ENCODE measurements at places on chromosomes 11 and 22.

GRCh38 chr11:128339792-128340191 lies 247.6 kb downstream of the ETS1 start:
- no peak for DNase-seq

- DNase-seq = no peak
Measured at GRCh38 chr11:126335463-126335760, 20.1 kb upstream of the ST3GAL4 start.

DNA sequence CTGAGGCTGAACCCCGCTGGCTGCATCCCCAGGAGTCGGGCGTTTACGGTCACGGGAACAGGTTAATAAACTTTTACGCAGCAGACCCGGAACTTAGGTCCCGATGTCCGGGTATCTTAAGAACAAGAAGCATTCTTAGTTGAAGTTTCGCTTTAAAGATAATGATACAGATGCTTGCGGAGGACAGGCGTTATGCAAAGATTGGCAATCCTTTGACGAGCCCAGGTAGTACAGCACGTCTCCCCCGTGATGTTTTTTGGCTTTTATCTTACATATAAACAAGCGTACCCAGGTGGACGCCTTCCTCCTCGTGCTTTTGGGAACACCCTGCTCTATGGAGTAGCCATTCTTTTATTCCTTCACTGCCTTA lies 871 bp upstream of the TOLLIP start:
- no peak for DNase-seq

DNA sequence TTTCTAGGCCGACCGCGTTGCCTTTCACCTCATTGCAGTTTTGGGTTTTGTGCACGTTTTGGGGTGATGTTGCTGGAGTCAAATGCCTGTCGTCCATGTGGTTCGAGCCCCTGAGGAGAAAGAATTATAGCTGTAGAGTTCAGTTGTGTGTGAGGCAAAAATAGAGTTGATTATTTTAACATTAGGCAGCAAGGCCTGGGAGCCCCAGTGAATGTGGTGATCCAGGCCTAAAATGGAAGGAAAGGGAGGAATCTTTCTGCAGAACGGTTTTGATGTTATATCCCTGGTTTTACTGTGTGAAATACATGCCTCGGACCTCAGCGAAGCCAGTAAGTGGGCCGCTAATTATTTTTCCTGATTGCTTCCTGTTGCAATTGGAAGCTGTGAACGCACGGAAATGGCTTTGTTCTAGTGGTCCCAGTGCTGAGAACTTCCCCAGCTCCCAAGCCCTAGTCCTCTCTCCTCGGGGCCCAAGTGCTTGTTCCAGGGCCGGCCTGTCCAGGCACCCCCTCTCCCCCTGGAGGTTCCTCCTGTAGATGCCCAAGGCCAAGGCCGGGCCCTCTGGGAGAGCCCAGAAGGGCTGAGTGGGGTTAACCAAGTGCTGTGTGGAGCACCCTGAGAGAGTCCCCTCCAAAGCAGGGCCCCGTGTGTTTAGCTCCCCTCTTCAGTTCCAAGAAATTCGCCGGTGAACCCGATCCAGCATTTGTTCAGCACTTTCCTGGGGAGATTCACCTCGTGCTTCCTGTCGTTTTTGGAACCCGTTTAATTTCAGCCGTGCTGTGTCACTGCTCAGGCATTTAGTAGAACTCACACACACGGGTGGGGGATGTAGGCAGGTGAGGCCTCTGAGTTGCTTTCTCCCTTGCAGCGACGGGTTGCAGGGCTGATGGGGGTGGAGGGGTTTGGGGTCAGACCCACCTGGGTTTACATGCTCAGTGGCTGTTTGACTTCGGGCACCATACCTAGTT lies 2.1 kb downstream of the LRP5 start:
- DNase-seq = no peak

- DNase-seq = no peak
Measured at GRCh38 chr11:23023319-23023718, 163.0 kb upstream of the CCDC179 start.

- no peak for DNase-seq
Measured at GRCh38 chr11:117605331-117605730, 191.7 kb downstream of the DSCAML1 start.

GRCh38 chr11:106306942-106307341 lies 229.5 kb downstream of the AASDHPPT start:
- DNase-seq = peak; percentile 6

- DNase-seq = no peak
Measured at GRCh38 chr11:113457784-113458183, 17.4 kb downstream of the DRD2 start.

GRCh38 chr11:15577519-15577918 lies 462.8 kb downstream of the INSC start:
- DNase-seq = no peak

GRCh38 chr11:34250732-34251588 lies 106.8 kb downstream of the ABTB2 start:
- DNase-seq = peak; percentile 87

DNA sequence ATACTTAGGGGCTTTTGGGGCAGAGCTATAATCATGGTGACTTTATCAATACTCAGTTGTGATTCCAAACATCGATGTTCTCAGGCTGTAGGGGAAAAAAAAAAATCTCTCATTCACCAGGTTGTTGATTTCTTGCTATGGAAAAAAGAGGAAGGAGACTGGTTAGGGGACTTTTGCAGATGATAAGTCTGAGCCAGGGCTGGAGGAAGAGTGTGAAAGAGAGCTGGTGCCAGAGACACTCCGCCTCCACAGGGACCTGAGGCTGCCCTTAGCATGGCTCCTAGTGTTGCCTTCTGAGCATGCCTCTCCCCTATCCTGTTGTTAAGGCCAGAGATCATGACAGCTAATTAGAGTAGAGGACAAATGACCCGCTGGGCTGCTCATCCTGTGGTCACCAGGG lies 16.9 kb downstream of the UPB1 start:
- no peak for DNase-seq

DNA sequence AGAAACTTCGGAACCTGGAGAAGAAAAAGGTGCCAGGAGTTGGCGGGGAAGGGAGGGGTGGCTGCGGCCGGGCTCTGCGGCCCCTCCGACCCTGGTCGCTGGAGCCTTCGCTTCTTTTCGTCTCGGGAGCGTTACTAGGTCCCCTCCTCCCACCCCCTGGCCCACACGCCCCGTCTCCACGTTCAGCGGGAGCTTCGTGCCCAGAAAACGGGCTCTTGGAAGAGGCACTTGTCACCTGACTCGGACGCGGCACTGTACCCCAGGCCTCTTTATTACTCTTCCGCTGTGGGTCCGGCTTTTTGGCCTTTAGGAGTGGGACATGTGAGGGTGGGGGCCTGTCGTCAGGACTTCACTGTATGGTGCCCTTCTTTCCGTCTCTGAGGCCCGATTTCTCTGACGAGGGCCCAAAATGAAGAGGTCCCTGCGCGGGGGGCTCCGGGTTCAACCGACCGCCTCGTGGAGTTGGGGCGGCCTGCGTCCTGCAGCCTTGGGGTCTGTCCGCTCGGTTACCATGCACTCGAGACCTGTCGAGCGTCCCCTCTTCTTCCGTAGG lies 1.2 kb downstream of the CAPRIN1 start:
- DNase-seq = no peak

- peak; percentile 57 for DNase-seq
Measured at GRCh38 chr22:46563381-46564083, 26.1 kb upstream of the CELSR1 start.

DNA sequence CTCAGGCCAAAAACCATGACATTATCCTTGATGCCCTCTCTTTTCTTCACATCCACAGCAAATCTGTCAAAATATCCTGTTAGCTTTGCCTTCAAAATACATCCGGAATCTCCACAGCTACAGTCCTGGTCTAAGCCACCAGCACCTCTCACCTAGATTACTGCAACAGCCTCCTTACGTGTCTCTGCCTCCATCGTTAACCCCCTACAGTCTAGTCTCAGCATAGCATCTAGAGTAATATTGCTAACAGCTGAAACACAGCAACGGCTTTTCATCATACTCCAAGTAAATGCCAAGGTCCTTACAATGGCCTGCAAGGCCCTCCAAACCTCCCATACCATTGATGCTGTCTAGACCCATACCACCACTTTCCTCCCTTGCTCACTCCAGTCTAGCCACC lies 4.4 kb downstream of the TSG101 start:
- no peak for DNase-seq

DNA sequence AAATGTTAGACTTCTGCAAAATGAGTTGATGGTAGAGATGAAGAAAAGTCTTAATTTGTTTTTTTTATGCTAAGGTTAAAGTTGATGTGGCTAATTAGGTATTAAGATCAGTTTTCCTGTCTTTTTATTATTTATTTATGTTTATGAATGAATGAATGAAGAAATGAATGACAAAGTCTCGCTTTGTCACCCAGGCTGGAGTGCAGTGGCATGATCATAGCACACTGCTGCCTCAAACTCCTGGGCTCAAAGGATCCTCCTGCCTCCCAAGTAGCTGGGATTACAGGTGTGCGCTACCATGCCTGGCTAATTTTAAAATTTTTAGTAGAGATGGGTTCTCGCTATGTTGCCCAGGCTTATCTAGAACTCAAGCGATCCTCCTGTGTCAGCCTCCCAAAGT lies 29.2 kb downstream of the MTMR3 start:
- no peak for DNase-seq

- no peak for DNase-seq
Measured at GRCh38 chr11:16876837-16877236, 137.4 kb downstream of the PLEKHA7 start.

GRCh38 chr11:1640076-1640946 lies 10.7 kb downstream of the KRTAP5-5 start:
- DNase-seq = peak; percentile 61

- DNase-seq = no peak
Measured at GRCh38 chr22:40401981-40402406, 31.6 kb downstream of the SGSM3 start.

- no peak for DNase-seq
Measured at GRCh38 chr11:67400251-67400941, 1.3 kb downstream of the PPP1CA start.

GRCh38 chr11:60933416-60934123 lies 9.3 kb downstream of the TMEM132A start:
- DNase-seq = no peak

- DNase-seq = no peak
Measured at GRCh38 chr22:40076702-40077645, 82.2 kb downstream of the FAM83F start.

DNA sequence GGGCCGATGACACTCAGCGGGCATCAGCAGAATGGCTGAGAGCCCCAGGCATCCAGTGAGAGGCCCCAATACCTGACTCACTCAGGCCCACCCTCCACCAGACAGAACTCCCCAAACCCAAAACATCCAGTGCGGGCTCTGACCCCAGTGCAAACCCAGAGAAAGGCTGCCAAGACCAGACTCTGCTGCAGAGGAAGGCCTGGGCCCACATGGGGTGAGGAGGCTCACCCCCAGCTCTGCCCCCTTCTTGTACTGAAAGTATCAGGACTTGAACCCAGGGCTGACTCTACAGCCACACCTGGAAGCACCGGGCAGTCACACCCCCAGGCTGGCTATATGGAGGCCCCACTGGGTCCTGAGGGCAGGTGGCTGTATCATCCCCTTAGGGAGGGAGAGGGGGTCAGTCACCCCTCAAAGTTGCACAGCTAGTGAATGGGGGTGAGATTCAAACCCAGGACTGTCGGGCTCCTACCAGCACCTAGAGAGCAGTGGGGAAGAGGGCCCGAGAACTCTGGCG lies 49.3 kb downstream of the IGLL1 start:
- DNase-seq = no peak

- DNase-seq = no peak
Measured at GRCh38 chr22:19519041-19519926, 4.9 kb downstream of the CLDN5 start.

- DNase-seq = no peak
Measured at GRCh38 chr11:45663486-45664375, 1.7 kb downstream of the CHST1 start.

DNA sequence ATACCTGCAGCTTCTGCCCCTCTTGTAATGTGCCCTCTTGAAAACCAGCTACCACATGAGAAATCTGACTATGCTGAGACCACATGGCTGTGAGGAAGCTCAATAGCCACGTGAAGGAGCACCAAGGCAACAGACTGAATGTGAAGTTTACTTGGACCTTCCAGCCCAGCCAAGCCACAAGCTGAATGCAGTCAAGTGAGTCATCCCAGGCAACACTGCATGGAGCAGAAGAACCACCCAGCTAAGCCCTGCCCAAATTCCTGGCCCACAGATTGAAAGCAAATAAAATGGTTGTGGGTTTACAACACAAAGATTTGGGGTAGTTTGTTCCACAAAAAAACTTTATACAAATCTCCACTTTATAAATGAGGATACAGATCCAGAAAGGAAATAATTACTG lies 114.5 kb downstream of the TIMP3 start:
- DNase-seq = no peak

GRCh38 chr22:37817705-37818408 lies 5.3 kb upstream of the GALR3 start:
- peak; percentile 68 for DNase-seq

DNA sequence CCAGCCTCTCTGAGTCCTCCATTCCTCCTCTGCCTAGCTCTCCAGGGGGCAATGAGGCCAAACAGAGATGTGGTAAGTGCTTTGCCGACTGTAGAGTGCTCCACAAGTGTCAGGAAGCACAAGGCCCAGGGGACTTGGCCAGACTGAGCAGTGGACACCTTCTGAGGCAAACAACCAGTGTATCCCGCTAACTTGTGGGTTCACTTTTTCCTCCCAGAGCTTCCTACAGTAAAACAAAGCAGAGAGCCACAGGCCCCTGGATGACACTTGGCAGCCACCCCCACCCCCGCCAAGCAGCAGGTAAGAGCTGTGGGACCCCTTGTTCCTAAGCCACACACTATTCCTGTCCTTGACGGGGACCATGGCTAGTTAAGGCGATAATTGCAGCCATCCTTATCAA lies 160.9 kb downstream of the CACNA1I start:
- DNase-seq = no peak

DNA sequence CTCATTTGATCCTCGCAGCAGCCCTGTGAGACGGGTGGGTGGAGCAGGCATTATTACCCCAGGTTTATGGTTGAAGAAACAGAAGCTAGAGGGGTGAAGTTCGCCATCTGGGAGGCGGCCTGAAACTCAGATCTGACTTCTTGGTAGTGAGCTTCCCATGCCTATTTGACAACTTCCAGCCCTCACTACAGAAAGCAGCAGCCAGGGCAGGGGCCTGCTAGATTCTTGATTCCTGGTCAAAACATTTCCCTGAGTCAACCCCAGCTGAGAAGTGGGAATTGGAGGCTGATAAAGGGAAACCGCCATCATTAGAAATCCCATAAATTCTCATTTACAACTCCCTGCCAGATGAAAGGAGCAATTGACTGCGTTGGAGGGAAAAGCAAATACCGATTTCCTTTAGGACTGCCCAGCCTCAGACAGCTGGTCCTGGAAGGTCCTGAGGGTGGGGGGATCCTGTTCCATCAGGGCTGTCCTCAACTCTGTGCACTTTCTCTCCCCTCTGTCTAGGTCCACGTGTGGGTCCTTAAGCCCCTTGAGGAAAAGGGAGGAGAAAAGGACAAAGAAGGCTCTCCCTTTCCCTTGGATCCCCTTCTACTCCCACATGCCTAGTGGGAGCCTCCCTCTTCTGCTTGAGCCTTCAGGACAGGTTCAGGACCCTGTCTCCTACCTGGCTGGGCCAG lies 10.2 kb upstream of the NECTIN1 start:
- no peak for DNase-seq
